ENCODE measurements at places on chromosomes 4 and X.

DNA sequence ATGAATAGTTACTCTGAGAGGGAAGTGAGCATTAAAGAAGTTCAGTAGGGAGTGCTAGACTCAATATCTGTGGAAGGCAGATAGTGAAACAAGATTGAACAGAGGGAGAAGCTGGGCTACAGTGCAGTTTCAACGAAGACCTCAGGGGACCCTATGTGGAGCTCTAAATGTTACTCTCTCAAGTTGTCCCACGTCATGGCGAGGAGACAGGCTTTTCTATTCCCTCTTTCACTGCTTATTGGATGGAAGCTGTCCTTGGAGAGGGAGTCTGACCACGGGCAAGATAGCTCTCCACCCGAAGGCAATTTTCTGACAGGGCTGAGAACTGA lies 42.3 kb upstream of the CCSER1 start:
- no peak for DNase-seq

GRCh38 chr4:64940698-64941097 lies 531.4 kb upstream of the TECRL start:
- peak; percentile 91 for DNase-seq

DNA sequence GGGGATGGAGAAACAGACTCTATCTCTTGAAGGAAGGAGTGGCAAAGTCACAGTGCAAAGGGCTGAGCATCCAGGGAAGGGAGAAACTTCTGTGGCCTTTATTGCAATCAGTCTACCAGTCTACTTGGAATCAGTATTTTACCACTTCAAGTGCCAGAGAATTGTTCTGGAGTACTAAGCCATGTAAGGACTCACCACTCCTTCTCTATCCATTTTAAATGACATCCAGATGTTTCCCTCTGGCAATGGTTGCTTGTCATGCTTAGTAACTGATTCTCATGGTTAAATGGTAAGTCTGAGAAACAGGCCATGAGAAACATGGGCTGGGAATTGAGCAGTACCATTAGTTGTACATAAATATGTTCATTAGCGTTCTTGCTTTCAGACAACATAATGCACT lies 21.1 kb upstream of the SMIM10 start:
- no peak for DNase-seq

GRCh38 chr4:158356301-158356700 lies 146.0 kb downstream of the TMEM144 start:
- DNase-seq = no peak

DNA sequence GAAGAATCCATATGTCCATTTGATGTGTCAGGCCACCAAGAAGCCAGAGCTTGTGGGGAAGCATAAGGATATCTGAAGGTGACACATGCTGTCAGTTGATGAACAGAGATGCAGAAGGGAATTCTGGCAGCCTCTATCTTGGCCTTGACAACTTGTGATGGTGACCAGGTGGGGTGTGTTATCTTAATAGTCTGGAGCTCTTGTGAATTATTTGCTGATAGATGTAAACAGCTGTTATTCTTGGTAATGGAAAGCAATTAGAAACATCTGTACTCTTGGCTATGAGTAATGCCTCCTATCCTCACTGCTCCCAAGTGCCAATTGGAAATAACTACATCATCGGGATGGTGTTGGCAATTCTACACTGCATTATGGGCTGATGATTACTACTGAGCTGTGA lies 51.9 kb downstream of the NAA11 start:
- no peak for DNase-seq

Measured in kidney tubule cell (primary cell).